ENCODE measurements at places on chromosomes 5 and 9. TPM values are rescaled to one million over a fixed set of nuclear protein-coding genes. Genes with fewer than 3 reads are reported as not detected.
A peak's percentile ranks its signal among the peaks of the same experiment; 100 is the strongest.

Gene PPP2CA
- 128 TPM for total RNA-seq

Gene DND1
- 2.0 TPM for total RNA-seq

Gene SLC4A9
- 0.44 TPM for total RNA-seq

DNA sequence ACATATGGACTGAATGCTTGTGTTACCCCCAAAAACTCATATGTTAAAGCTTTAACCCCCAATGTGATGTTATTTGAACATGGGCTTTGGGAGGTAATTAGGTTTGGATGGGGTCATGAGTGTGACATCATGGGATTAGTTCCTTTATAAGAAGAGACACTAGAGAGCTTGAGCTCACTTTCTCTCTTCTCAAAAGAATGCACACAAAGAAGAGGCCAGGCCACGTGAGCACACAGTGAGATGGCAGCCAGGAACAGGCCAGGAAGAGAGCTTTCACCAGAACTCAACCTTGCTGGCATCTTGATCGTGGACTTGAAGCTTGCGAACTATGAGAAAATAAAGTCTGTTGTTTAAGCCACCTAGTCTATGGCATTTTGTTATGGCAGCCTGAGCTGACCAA lies 360.6 kb downstream of the NR2F1-AS1 start:
- H3K36me3 ChIP-seq, result no peaks in the 10 kb centered on the region
- no peak overlapping the region for H3K27ac ChIP-seq
- DNase-seq, result no peak
- H3K4me3 ChIP-seq, result no peak overlapping the region

- no peak overlapping the region for H3K4me3 ChIP-seq
- peak; percentile 45 for DNase-seq
- peaks cover 8% of the 10 kb centered on the region for H3K4me1 ChIP-seq
- H3K36me3 ChIP-seq, result peaks cover 13% of the 10 kb centered on the region
- H3K27ac ChIP-seq, result no peak overlapping the region
Observed at GRCh38 chr5:95892784-95893354, 68.8 kb downstream of the ELL2 start.

- no peaks in the 10 kb centered on the region for H3K36me3 ChIP-seq
- H3K27me3 ChIP-seq, result peaks cover 36% of the 10 kb centered on the region
- H3K27ac ChIP-seq, result no peak overlapping the region
- no peak for DNase-seq
- no peak overlapping the region for H3K4me3 ChIP-seq
Observed at GRCh38 chr5:135615581-135616260, 36.9 kb upstream of the CXCL14 start.

DNA sequence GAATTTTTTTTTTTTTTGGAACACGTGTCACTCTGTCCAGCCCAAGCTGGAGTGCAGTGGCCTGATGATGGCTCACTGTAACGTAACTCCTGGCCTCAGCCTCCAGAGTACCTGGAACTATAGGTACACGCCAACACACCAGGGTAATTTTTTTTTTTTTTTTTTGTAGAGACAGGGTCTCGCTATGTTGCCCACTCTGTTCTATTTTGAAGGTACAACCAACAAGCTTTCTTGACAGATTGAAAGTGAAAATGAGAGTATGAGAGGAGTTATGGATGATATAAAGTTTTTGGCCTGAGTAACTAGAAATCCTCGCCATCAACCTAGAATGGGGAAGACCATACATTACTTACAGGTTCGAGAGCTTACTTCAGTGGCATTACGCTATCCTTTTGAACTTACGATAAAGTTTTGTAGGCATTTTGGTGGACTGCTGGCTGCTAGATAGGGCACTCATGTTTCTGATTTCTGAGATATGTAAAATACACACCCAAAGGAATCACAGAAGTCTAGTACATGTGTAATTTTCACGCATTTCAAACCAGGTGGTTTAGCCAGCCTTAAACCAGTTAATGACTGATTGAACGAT lies 806 bp upstream of the CDC42SE2 start:
- no peaks in the 10 kb centered on the region for H3K27me3 ChIP-seq
- H3K4me3 ChIP-seq, result peak overlapping the region; percentile 84
- H3K27ac ChIP-seq, result peak overlapping the region; percentile 97
- peak; percentile 10 for DNase-seq
- peaks cover 47% of the 10 kb centered on the region for H3K36me3 ChIP-seq

- no peak overlapping the region for H3K27ac ChIP-seq
- no peaks in the 10 kb centered on the region for H3K36me3 ChIP-seq
- DNase-seq, result no peak
- H3K4me3 ChIP-seq, result no peak overlapping the region
Observed at GRCh38 chr9:17859228-17859627, 280.4 kb downstream of the SH3GL2 start.

GRCh38 chr5:38548064-38548759 lies 8.2 kb downstream of the LIFR start:
- H3K36me3 ChIP-seq, result no peaks in the 10 kb centered on the region
- no peaks in the 10 kb centered on the region for H3K4me1 ChIP-seq
- DNase-seq, result no peak
- no peak overlapping the region for H3K27ac ChIP-seq

DNA sequence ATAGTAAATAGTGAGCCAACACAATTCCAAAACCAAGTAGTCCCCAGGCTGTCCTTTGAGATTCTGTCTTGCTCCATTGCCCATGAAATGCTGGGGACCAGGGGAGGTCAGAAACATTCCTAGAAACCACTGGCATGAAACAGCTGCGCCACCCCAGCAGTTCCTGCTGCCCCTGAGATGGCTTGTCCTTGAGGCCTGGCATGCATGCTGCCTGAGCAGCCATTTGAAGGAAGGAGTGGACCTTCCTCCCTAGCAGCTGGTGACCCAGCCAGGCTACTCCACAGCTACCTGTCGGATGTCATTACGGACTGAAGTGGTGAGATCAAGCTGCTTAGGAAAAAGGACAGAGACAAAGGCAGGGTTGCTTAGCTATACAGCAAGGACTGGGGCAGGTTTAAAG lies 260.6 kb downstream of the DENND1A start:
- no peaks in the 10 kb centered on the region for H3K4me1 ChIP-seq
- H3K4me3 ChIP-seq, result no peak overlapping the region
- peaks cover 24% of the 10 kb centered on the region for H3K36me3 ChIP-seq
- H3K27ac ChIP-seq, result no peak overlapping the region
- DNase-seq, result no peak
- no peaks in the 10 kb centered on the region for H3K27me3 ChIP-seq

GRCh38 chr5:33905381-33905780 lies 13.6 kb upstream of the ADAMTS12 start:
- DNase-seq, result no peak
- no peak overlapping the region for H3K27ac ChIP-seq
- H3K4me1 ChIP-seq, result no peaks in the 10 kb centered on the region
- H3K36me3 ChIP-seq, result no peaks in the 10 kb centered on the region
- H3K27me3 ChIP-seq, result no peaks in the 10 kb centered on the region

DNA sequence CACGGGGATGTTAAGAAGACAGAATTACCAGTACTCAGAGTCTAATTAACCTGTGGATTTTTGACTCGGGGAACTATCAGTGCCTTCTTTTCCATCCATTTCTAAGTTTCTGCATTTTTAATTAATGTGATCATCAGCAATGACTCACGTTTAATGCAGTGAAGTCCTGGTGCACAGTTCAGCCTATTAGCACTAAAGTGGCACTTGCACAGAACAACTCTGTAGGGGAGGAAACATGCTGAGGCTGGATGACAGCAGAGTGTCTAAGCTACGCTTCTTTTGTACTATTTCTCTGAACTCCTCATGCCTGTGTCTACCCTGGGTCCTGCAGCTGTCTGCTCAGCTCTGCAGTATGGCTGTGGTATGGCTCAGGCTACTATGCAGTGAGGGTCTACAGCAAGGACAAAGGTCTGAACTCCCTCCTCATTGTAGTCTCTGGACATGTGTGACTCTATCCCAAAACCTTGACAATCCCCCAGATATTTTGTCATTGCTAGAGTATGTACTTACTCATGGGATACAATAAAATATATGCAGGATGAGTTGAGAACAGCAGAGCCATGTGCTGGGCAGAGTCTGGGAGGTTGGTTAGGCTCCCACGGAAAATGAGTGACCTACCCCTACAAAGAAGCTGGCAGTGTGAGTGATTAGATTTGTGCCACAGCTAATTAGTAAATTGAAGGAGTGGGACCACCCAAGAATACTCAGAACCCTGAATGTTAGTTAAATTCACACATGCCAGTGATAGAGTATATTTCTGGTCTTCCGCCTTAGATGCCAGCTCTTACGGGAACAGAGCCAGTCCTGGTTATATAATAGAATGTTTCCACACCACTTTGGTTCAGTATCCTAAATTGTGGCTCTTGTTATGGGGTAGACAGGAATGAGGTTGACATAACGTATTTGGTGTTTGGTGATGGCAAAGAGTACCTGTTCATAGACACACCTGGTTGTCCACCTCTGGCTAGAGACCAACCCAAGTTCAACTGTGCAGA lies 148.0 kb downstream of the GHR start:
- no peaks in the 10 kb centered on the region for H3K36me3 ChIP-seq
- H3K27ac ChIP-seq, result no peak overlapping the region
- H3K4me1 ChIP-seq, result no peaks in the 10 kb centered on the region
- H3K4me3 ChIP-seq, result no peak overlapping the region
- H3K27me3 ChIP-seq, result peaks cover 12% of the 10 kb centered on the region
- DNase-seq, result no peak

- no peaks in the 10 kb centered on the region for H3K4me1 ChIP-seq
- no peak overlapping the region for H3K4me3 ChIP-seq
- no peak overlapping the region for H3K27ac ChIP-seq
- H3K27me3 ChIP-seq, result no peaks in the 10 kb centered on the region
- DNase-seq, result no peak
- H3K36me3 ChIP-seq, result no peaks in the 10 kb centered on the region
Observed at GRCh38 chr5:164115420-164115819, 610.0 kb downstream of the MAT2B start.

DNA sequence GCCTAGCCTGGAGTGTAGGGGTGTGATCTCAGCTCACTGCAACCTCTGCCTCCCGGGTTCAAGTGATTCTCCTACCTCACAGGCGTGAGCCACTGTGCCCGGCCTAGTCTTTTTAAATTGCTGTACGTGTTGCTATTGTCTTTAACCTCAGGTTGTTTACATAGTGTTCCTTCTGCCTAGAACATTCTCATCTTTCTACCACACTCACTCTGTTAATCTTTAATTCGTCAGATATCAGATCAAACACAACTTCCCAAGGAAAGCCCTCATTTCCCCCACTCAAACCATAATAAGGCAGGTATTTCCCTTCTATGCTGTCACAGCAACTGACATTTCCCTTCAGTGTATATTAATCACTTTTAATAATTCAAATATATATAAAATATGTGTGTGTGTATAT lies 1310.0 kb upstream of the C9orf72 start:
- H3K36me3 ChIP-seq, result no peaks in the 10 kb centered on the region
- no peaks in the 10 kb centered on the region for H3K4me1 ChIP-seq
- DNase-seq, result no peak
- H3K27ac ChIP-seq, result no peak overlapping the region
